Eye (tissue), 1 donor: ENCODE measurements at places on chromosomes 3 and 15.

DNA sequence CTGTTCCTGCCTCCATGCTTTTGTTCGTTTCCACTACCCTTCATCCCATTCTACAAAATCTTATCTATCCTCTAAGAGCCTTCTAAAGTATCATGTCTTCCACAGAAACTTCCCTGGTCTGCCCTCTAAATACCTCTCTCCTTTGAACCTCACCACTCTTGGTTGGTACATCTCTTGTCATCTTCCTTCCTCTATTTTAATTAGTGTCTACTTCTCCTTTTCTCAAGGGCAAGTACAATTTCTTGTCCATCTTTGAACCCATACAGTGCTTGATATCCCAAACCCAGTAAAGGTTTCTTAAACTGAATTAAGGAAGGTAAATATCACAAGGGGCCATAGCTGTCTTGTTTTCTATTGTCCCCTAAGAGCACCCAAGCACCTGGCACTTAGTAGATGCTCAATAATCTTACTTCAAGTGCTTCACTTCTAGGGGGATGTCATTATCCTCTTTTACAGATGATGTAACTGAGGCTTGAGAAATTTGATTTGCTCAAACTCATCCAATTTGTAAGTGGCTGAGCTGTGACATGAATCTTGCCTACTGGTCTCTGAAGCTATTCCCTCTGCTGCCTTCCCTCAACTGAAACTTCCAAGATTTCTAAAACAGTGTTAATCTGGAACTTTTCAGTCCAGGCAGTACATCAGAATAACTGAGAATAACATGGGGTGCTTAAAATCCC lies 2.6 kb upstream of the DAPK2 start:
- DNase-seq, result no peak

- DNase-seq, result peak; percentile 76
Observed at GRCh38 chr15:31276596-31277298, 49.9 kb upstream of the KLF13 start.

DNA sequence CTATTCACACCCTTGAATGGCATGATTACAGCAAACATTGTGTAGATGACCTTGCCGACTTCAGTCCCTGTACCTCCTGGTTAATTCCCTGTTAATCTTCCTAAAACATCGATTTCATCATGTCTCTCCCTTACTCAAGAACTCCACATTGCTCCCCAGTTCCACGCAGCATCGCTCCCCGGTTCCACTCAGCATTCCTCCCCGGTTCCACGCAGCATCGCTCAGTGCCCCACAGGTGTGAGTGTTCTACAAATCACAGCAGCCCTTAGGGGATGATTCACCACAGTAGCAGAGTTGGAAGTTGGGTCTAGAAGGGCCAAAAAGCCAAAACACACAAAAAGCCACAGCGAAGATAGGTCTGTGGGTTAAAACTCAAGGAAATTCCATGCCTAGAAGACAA lies 8.6 kb upstream of the TNK2 start:
- DNase-seq, result no peak

GRCh38 chr15:73946046-73946721 lies 19.9 kb downstream of the LOXL1 start:
- no peak for DNase-seq

DNA sequence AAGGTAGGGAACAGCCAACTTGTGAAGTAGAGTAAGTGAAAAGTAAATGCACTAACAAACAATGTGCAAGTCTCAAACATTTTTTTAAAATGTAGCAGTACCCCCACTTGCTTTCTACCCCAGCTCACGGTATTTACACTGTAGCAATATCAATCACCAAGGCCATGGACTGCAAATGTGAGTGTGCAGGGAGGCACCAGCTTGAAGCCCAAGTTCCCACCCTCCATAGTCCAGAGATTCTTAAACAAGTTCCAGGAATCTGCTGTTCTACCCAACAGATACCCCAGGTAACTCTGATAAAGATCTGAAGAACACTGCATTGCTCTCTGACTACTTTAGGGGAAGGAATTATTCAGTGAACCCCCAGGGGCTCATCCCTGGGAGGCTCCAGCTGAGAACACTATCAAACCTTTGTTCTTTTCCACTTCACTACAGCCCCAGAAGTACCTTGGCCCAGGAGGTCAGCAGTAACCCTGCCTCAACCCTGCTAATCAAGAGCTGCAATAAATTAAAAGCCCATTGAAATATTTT lies 86.1 kb downstream of the FOXP1 start:
- no peak for DNase-seq

DNA sequence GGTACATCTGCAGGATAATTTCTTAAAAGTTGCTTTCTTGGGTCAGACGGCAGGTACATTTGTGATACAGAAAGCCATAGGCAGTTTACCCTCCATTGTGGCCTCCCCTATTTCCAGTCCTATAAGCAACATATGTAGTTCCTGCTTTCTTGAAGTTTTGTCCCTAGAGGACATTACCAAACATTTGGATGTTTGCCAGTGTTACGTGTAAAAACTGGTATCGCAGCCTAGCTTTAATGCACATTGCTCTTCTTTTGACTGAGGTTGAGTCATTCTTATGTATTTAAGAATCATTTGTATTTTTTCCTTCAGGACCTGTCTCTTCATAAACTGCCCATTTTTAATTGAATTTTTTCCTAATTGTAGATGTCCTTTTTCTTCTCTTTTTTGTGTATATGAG lies 114.3 kb downstream of the DIPK2A start:
- peak; percentile 47 for DNase-seq

DNA sequence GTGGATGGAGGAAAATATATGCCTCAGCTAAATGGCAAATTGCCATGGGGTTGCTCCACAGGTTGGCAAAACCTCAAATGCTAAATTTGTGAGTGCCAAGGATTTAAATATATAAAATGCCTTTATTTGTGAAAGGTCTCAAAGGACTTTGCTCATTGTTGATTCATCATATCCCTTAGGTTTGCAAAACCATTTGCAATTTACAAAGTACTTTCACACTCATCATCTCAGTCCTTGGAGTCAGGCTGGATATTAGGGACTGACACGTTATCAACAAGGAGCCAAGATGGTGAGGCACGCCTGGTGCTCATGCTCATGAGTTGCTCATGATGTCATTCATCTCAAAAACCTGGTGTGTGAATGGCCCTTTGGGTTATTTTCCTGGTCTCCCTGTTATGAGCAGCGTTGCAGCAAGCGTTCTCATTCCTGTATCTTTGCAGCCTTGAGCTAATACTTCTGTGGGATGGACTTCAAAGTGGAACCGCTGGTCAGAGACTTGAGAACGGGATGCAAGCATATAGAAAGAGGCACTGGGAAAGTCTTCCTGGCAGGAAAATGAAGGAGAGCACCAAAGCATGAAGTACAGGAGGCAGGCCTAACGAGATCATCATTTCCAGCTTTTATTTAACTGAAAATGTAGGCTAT lies 66.0 kb downstream of the MYO1E start:
- DNase-seq, result no peak

DNA sequence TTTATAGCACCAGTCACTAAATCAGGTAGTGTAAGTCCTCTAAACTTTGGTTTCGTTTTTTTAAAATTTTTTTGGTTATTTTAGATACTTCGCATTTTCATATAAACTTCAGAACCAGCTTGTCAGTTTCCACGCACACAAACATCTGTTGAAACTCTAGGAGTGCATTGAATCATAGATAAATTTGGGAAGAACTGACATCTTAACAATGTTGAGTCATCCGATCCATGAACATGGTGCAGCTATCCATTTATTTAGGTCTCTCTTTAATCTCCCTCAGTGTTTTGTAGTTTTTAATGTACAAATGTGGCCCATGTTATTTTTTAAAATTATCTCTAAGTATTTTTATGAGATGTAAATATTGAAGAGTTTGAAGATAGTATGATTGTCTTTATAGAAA lies 17.7 kb downstream of the TICRR start:
- DNase-seq, result no peak

GRCh38 chr3:69288161-69288895 lies 97.6 kb downstream of the FRMD4B start:
- peak; percentile 76 for DNase-seq

- no peak for DNase-seq
Observed at GRCh38 chr3:50592568-50592967, 19.0 kb downstream of the CISH start.

GRCh38 chr3:25474052-25474451 lies 46.0 kb downstream of the RARB start:
- no peak for DNase-seq

DNA sequence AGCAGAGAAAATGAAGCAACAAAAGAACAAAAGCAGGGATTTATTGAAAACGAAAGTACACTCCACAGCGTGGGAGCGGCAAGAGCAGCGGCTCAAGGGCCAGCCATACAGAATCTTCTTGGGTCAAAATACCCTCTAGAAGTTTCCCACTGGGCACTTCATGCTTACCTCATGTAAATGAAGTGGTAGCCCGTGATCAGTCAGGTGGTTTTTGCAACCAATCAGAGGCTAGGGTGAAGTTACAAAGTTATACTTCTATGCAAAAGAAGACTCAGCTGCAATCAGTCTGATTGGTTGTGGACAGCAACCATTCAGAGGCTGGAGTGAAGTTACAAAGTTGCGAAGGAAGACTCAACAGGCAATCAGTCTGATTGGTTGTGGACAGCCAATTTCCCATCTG lies 37.8 kb upstream of the TRH start:
- DNase-seq, result peak; percentile 78

DNA sequence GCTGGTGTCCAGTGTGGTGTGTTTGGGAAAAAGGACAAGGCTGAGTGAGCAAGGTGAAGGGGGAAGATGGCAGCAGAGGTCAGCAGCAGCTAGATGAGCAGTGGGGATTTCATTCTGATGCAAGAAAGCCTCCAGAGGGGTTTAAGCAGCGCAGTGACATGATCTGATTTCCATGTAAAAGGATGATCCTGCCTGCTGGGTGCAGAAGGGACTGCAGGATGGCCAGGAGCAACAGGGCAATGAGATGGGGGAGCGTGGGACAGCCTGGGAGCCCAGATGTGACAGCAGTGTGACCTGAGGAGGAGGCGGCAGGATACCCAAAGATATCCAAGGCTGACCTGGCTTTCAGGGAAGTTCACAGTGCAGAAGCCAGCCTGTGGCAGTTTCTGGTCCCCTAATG lies 6.1 kb downstream of the WNT7A start:
- DNase-seq, result no peak

DNA sequence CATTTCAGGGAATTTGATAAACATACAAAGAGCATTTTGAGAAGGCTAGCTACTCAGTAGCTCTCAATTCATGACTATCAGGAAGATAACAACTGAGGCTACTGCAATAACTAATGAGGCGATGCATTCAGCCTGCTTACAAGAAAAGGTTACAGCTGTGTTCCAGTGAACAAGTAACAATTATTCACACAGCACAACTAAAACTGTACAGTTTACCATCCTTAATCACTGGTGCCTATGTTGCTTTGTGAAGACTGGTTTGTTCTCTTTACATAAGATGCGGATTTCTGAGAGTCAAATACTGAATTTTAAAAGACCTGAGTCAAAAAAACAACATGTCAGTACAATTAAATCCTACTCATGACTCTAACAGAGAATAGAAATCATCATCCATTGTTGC lies 526.3 kb downstream of the OTOL1 start:
- no peak for DNase-seq

DNA sequence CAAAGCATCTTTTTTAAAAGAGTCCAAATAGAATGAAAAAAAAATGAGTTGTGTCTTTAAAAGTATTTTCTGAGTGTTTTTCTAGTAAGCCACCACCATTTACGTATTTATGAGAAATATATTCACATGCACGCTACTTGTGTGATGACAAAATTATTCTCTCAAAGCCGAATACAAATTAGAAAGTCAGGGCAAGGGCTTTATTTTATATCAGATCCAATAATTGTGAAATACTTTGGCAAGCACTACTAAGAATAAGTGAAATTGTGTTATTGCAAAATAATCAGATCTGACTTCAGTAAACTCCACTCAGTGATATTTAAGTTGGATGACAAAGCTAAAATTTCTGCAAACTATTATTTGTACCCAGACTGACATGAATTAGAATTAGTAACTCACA lies 589.3 kb upstream of the KCNMB2 start:
- DNase-seq, result no peak

- no peak for DNase-seq
Observed at GRCh38 chr15:43067717-43068461, 37.9 kb downstream of the UBR1 start.

DNA sequence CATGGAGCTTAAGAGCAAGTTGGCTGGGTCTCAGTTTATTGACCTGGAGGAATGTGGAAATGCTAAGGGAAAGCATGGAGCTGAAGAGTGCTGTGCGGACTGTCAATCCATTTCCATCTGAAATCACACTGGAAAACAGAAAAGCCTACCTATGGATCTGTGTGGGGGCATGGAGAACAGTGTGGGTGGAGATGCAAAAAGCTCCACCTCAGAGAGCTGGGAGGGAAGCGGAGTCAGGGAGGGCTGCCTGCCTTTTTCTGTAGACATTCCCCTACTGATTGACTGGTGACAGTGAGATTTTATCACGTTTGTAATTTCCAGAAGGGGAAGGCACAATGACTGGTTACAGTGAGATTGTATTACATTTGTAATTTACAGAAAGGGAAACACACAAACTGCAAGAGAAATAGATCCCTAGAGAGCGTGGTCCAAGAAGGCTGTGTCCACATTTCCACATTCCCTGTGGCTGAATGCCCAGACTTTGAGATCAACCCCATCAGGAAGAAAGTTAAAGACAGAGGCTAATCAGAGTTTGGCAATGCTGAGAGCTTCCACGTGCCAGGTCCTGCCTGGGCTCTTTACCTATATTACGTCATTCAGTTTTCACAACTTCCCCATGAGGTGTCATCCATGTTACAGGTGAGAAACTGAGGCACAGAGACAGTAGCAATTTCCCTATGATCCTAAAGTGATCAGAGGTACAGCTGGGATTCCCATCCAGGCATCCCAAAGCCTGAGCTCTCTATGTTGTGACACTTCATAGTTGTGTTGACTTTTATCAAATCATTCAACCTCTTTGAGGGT lies 67.7 kb upstream of the NSMCE3 start:
- no peak for DNase-seq

DNA sequence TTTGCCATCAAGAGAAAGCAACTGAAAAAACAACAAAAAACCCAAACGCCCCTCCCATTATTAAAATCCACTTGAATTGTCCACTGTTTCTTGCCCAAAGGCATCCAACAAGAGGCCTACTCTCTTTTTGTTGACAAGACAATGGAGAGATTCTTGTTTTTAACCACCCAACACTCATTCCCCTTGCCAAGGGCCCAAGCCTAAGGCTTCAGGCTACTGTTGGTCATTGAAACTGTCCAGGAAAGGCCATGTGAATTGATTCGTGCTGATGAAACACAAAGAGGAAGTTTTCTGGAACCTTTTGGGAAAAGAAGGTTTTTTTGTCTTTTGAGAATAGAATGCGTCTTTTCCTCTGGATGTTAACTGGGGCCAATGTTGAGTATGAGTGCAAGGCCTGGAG lies 157.4 kb upstream of the PFN2 start:
- no peak for DNase-seq

- DNase-seq, result no peak
Observed at GRCh38 chr15:49589030-49589429, 31.6 kb downstream of the FAM227B start.

GRCh38 chr3:190092250-190092649 lies 28.4 kb downstream of the P3H2 start:
- DNase-seq, result peak; percentile 62
